Brain (organoid and tissue), 16 donors: ENCODE measurements at places on chromosomes 6 and 20.

DNA sequence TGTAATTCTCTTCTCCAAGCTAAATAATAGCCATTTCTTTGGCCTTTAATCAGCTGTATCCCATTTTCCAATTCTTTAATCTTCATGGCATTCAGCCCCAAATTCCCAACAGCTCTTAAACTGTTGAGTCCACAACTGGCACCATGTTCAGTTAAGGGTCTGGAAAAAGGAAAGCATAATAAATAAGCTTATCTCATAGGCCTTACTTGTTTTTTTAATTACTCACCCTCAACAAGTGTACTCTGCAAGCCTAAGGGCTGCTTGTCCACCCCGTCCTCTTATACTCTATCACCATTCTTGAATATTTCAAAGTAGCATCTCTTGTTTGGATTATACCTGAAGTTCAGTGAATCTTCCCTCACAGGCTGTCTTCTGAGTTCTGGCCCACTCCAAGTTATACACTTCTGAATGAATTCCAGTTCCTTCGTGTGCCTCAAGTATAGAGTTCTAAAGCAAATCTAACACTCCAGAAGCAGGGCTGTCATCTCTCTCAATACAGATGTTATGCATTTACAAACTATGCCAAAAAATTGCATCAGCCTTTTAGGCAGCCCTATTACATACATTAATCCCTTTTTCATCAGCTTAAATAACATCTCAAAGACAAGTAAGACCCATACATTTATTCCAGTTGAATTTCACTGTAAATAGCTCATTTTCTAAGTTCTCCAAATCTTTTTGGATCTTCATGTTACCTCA, 98.7 kb downstream of the COL21A1 start:
- no peak for DNase-seq

DNA sequence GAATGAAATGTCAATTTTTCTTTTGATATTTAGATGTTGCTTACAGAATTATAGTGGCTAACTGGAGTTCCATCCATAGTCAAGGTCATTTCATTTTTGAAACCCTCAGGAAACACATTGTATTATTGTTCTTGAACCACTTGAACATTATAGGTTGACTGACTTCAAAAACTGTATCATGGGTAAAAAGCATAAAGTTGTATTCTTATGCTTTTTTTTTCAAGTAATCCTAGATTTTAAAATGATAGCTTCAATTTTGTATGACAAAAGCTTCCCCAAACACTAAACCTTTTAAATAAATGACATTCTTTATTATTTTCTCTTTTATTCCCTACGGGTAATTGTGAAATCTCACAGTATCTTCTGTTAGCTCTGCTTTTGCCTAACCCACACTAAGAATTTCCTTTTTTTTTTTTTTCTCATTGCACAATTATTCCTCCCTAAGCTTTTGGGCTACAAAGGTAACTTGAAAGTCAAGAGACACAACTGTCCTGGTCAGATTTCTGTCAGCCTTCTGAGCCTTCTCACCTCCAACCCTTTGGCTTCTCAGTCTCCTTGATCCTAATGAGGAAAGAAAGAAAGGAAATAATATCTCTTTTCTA, 36.9 kb upstream of the LAMA4 start:
- DNase-seq = no peak

- peak; percentile 10 for DNase-seq
These were observed 646.3 kb downstream of the UTRN start for GRCh38 chr6:144931172-144932035.

DNA sequence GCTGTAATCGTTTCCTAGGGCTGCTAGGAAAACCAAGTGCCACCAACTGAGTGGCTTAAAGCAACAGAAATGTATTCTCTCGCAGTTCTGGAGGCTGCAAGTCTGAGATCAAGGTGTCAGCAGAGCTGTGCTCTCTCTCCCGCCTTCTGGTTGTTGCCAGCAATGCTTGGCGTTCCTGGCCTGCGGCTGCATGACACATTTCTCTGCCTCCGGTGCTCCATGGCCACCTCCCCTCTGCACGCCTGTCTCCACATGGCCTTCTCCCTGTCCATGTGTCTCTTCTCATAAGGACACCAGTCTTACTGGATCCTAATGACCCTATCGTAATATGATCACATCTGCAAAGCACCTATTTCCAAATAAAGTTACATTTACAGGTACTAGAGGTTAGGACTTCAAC, 91.7 kb upstream of the AKAP12 start:
- no peak for DNase-seq

- no peak for DNase-seq
These were observed 105.9 kb upstream of the ID4 start for GRCh38 chr6:19731282-19731681.

- no peak for DNase-seq
These were observed 6.6 kb downstream of the CDC25B start for GRCh38 chr20:3802524-3803239.

DNA sequence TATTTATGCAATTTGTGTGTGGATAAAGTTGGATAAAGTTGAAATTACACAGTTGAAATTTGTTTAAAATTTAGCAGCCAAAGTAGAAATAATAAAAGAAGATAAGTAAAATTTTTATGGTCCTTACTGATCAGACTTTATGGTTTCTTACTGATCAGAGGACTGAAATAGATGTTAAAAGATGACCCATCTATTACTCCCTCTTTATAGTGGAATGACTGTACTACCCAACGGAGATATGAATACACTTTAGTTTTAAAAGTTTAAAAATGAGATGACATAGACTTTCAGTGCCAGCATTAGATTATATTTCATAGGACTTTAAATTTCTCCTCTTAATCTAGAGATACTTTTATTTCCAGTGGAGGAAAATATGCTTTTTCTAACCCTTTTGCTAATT, 98.9 kb upstream of the ADGRF4 start:
- no peak for DNase-seq

DNA sequence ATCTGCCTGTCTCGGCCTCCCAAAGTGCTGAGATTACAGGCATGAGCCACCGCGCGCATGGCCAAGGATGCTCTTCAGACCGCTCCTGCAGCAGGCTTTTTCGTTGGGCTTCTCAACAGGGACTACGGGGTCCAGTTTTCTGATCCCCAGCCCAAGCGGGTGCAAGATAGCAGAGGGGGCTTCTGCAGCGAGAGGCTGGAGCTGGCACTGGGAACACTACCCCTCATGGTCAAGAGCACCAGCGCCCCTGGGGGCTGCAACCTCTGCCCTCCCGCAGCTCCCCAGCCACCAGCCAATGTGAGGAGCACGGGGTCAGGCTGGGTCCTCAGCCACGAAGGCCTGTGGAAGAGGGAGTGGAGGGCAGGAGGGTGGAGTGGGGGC, 6.0 kb downstream of the CTSZ start:
- no peak for DNase-seq

- DNase-seq = peak; percentile 25
These were observed 968.5 kb upstream of the GJE1 start for GRCh38 chr6:141164042-141164743.

DNA sequence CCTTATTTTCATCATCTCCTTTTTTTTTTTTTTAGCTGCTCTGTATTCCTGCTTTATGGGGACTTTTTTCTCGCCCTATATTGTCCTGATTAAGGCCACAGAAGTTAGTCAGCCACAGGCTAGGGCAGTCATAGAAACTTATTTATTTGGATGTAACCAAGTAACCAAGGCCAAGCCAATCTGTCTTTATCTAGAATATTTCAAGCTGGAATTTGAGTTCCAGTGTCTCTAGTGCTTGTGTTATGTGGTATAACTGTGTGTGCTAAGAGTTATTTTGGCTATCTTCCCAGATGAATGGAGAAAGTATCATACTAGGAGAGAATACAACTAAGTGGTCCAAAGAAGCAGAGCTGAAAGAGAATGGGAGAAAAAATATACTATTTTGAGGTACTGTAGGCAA, 751.5 kb downstream of the CBLN4 start:
- DNase-seq = no peak

GRCh38 chr6:138795809-138796603, at the start of gene ECT2L:
Gene ECT2L, plus strand, starts transcription at chr6:138796087. Its CDS starts 17,188 bp downstream, at chr6:138813275.
- DNase-seq = peak; percentile 53

DNA sequence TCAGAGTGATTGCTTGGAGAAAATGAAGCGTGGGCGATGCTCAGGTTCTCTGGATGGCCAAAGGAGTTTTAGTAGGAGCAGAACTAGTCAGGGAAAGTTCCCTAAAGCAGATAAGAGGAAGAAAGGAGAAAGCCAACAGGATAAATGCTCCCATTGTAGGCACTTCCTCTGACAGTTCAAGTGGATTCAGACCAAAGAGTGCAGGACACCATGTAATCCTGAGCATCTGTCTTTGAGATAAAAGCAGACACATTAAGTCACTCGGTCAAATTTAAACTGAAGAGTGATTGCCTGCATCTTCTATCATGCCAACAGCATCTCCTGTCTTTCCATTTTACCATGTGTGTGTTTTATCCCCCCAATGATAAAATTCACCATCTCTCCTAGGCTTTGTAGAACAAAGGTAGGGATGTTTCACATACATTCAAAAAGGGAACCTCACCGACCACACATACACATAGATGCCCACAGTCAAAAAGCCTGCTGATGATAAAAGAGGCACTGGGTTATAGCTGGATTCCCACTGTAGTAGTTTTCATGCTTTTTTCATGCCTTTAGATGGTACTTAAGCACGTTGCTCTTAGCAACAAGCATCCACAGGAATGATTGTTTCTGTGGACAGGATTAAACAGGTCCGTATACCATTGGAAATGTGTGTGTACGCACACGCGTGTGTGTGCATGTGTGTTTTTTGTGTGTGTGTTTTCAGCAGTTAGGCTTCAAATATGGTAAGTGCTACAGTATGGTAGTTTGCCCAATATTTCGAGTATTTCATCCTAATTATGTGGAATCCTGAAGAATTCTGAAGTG, 7.0 kb downstream of the GRIK2 start:
- peak; percentile 65 for DNase-seq

GRCh38 chr6:34176261-34177031, 30.6 kb upstream of the GRM4 start:
- no peak for DNase-seq

DNA sequence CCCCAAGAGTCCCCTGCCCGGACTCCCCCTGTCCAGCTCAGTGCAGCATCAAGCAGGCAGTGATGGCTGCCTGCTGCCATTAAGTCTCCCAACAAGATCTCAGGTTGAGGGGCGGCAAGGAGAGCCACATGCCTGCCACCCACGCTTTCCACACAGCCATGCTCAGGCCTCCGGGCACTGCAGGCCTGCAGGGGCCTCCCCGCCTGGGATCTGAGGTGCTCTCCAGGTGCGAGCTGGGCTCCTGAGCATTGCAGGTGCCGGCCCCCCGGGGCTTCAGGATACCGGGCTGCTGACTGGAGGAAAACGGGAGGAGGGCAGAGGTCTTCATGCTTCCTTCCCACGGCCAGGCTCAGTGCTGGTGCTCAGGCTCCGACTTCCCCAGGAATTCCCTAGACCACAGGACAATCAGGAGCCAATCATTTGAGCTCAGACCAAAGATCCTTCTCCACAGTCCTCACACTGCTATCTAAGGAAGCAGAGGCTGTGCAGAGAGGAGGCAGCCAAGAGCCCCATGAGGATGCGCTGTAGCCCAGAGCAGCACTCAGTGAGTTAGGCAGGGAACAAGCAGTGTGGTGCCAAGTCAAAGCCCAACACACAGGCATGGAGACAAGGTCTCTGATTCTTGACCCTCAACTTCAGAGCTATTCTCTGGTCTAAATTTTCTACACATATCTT, 52.7 kb downstream of the PYGB start:
- no peak for DNase-seq

- no peak for DNase-seq
These were observed 70.2 kb downstream of the SNX9 start for GRCh38 chr6:157893238-157893637.

- DNase-seq = no peak
These were observed 432.8 kb downstream of the CD83 start for GRCh38 chr6:14550410-14550809.

GRCh38 chr6:85641897-85642773, 551 bp downstream of the SYNCRIP start:
- DNase-seq = peak; percentile 69

- no peak for DNase-seq
These were observed 214.3 kb upstream of the PLN start for GRCh38 chr6:118333772-118334171.

DNA sequence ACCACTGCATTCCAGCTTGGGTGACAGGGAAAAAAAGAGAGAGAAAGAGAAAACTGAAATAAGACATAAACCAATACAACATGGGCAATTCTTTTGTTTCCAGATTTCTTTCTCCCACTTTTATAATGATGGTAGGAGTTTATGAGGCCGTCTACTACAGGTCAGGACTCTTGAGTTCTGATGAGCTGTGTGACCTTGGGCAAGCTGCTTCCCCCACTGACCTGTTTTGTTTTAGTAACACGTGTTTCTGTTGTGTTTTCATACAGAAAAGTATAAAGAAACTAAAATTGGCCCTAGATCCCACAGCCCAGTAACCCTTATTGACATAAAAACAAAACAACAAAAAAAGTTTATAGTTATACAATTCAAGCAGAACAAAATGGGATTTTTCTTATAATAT, 22.9 kb upstream of the AAR2 start:
- no peak for DNase-seq

DNA sequence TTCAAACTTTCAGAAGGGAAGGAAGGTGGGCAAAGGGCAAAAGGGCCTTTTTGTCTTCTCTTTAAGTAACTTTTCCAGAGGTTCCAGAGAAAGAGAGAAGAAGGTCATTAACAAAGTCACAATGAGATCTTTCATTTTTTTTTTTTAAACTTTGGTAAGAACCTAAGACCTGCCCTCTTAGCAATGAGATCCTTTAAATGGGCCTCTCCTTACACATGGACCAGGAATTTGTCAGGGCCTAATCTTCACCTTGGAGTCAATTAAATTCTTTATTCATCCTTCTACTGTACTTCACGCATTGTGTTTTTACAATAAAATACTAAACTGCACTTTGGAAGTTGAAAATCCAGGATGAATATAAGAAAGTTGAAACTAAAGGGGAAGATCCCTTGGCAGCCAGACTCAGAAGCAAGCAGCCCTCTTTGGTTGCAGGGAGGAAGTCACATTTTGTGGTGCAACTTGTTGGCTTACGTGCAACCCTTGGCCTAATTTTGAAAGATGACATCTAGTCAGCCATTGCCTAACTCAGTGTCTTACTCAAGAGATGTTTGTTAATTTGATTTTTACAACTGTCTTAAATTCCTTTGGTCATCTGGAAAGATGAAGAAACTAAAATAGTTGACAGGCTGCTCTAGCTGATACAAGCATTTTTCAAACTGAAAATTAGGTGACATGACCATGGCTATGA, 11.9 kb upstream of the TMEM170B start:
- no peak for DNase-seq

DNA sequence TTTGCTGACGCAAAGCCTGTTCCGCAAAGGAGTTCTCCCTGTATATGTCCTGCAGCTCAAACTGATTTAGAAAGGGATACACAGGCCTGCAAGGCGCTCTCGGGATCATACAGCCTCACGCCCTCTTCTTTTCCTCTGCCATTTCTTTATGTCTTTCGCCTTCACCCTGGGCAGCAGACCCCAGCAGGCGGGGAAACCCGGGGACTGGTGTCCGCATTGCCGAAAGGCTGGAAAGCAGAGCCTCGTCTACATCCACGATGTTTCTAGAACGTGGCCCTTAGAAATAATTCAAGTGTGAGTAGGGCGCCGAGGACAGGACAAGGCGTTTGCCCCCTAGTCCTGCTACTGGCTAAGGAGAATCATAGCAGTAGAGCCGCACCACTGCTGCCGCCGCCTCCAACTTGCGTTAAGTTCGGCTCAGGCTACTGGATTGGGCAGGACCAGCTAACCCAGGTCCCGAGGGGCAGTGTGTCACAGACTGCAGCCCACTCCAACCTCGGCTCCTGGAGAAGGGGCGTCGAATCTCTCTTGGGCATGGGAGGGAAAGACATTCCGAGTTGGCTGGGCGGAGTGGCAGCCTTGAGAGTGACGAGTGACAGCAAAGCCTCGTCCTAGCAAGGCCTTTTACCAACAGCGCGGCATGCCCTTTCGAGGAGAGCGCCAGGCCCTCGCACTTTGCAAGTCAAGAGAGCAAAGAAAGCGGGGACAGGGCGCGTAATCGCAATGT, 2.6 kb upstream of the TBX18 start:
- DNase-seq = no peak
